Right ventricle myocardium inferior (tissue), 1 donor: ENCODE measurements at places on chromosomes 12 and 14.

GRCh38 chr14:100042286-100042685 is 22.9 kb upstream of the EVL start:
- no peak for DNase-seq

- DNase-seq = peak; percentile 84
Measured at GRCh38 chr14:68143341-68143841, 323.8 kb downstream of the RAD51B start.

- DNase-seq = peak; percentile 97
Measured at GRCh38 chr12:111368788-111369495, at the start of gene PHETA1. TSS of gene PHETA1 (minus strand) at chr12:111369095. CDS start at chr12:111363427, 5,668 bp downstream.

DNA sequence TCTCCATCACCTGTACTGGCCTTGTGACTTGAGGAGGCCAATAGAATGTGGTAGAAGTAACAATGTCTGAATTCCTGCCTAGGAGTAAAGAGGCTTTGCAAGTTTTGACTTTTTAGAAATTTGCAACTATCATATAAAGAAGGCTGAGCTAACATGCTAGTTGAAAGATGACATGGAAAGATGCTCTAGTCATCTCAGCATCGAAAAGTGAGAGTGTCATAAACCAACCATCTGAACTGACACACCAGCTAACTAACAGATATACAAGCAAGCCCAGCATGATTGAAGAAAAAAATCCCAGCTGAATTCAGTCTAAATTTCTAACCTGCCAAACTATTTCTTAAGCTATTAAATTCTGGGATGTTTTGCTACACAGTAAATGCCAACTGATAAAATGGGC is 116.8 kb downstream of the NELL2 start:
- no peak for DNase-seq

- DNase-seq = no peak
Measured at GRCh38 chr12:41917181-41917580, 227.5 kb downstream of the GXYLT1 start.

GRCh38 chr12:30700216-30700900 is 4.7 kb upstream of the IPO8 start:
- no peak for DNase-seq

- DNase-seq = no peak
Measured at GRCh38 chr14:70320294-70320693, 39.2 kb downstream of the COX16 start.

DNA sequence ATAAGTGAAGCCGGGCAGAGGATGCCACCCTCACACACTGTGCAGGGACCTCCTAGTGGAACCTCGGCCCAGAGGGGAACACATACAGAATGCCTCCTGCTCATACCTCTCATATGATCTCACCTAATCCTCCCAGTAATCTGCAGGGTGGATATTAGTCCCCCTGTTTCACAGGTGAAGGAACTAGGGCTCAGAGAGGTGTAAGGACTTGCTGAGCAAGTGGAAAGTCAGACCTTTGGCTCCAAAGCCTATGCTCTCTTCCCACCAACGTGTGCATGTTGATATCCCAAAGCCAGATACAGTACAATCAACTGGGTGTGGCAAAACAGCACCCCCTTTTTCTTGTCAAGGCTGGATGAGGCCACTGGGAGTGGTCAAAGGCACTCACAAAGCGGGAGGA is 4.2 kb downstream of the MYH6 start:
- DNase-seq = no peak

DNA sequence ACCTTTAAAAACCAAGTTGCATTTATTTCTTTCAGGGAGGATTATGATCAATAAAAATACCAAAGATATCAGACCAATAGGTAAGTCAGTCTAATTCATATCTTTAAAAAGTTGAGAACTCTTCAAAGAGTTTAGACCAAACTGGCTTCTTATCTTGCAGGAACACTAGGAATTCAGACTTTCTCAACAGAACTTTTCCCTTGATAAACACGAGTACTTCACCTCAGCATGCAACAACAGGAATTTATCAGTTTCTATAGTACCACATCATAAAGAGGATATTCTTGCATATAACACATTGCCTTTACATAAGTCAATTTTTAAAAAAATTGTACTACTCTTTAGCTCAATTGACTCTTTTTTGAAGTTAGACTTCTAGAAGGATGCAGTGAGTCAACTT is 68.2 kb downstream of the DNAI7 start:
- DNase-seq = no peak

DNA sequence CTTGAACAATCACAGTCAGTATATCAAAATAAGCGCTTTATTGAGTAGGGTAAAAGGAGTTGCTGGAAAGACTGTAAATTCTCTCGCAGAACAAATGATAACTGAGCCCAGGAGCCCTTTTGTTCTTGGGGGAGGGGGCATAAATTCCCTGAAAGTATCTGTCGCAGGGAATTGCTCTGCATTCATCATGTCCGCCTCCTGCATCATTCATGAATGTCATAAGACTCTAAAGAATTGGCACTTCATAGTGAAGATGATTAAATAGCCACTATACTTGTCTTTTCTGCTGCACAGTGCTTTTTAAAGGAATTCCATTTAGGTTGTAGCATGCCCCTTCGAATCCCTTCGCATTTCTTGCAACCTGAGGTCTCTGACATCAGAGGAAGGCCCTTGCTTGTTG is 762.3 kb downstream of the DIO2 start:
- DNase-seq = no peak

DNA sequence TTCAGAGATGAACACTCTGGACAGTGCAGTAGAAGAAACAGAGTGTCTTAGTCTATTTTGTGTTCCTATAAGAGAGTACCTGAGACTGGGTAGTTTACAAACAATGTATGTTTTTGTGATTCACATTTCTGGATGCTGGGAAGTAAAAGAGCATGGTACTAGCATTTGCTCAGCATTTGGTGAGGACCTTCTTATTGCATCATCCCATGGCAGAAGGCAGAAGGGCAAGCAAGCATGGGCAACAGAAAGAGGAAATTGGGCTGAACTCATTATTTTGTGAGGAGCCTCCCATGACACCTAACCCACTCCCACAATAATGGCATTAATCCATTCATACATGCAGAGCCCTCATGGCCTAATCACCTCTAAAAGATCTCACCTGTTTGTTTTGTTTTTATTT is 8.0 kb downstream of the ANKS1B start:
- DNase-seq = no peak

DNA sequence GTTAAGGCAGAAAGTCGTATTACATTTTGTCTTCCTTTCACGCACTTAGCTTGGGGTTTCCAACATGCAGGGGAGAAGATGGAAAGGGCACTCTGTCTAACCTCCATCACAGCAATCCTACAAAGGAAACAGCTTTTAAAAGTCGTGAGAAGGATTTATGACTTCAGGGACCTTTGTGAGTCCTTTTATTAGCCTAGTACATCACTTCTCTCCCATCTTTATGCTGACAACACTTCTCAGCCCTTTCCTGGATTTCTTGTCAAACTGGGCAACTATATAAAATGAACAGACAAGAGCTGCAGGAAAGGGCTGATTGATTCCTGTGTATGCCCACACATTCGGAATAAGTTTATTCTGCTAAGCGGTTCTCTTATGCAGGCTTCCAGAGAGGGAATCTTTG is 159.0 kb downstream of the DERA start:
- no peak for DNase-seq

DNA sequence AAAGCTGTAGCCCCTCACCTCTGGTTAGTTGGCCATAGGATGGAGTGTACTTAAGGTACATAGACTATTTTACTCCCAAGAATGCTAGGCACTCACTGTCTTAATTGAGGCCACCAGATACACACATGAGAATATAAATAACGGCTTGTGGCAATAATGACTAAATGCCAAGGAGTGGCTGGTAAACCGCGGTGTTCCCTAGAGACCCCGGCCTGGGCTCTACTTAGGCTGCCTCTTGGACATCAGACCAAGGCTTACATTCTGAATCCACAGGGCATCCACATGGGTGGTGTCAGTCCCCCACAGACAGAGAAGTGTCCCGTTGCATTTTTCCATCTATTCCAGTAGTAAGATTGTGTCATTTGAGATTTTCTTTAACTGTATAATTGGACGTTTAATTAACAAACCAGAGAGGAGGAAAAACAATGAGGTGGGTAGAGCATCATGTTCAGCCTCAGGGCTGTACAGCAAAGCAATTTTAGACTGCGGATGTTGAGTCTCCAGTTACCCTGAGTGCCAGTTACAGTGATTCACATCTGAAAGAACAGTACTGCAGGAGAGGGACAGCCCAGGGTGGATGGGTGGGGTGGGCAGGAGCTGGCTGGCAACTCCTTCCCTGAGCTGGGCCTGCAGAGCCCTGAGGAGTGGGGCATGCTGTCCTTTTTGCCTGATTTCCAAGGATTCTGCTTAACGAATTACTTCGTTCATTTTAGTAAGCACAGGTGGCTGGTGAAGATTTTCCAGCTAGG is 20.5 kb downstream of the CKB start:
- DNase-seq = no peak

- no peak for DNase-seq
Measured at GRCh38 chr12:96861656-96862055, 45.4 kb upstream of the NEDD1 start.

DNA sequence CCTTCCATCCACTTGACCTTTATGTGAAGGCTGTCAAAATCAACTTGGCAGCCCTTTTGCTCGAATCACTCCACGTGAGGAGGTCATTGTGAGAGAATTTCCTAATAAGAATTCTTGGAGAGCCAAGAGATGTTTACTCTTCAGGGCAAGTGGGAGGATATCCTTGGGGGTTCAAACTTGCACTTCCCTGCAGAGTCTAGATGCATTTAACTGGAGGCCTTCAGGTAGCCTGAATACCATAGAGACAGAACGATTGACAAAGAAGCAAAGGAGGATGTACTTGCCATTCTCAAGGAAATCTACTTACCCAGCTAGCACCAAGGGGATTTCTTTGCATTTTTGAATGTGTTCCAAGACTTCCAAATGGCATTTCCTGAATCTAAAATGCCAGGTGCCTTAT is 1702.6 kb upstream of the FLRT2 start:
- no peak for DNase-seq
